T-helper 2 cell (primary cell): ENCODE measurements at places on chromosomes 2 and 18.

DNA sequence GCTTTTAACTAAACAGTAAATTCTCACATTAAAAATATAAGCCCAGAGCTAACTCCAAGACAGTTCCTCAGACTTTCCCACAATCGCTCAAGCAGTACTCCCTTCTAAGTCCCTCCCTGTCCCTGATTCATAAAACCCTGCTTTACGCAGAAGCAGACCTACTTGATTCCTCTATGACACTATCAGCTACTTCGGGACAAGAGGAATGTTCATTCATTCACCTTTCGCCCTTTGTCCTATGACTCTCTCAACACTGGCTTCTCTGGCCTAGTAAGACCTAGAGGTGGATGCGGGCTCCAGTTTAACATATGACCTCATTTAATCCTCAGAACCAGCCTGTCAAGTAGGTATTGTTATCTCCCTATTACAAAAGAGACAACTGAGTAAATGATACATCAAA is 10.2 kb downstream of the LPIN2 start:
- DNase-seq: no peak

- no peak for DNase-seq
Observed at GRCh38 chr2:76444732-76445131, 734.0 kb upstream of the GCFC2 start.

GRCh38 chr18:48983793-48984437 is 33.1 kb upstream of the SMAD7 start:
- no peak for DNase-seq

DNA sequence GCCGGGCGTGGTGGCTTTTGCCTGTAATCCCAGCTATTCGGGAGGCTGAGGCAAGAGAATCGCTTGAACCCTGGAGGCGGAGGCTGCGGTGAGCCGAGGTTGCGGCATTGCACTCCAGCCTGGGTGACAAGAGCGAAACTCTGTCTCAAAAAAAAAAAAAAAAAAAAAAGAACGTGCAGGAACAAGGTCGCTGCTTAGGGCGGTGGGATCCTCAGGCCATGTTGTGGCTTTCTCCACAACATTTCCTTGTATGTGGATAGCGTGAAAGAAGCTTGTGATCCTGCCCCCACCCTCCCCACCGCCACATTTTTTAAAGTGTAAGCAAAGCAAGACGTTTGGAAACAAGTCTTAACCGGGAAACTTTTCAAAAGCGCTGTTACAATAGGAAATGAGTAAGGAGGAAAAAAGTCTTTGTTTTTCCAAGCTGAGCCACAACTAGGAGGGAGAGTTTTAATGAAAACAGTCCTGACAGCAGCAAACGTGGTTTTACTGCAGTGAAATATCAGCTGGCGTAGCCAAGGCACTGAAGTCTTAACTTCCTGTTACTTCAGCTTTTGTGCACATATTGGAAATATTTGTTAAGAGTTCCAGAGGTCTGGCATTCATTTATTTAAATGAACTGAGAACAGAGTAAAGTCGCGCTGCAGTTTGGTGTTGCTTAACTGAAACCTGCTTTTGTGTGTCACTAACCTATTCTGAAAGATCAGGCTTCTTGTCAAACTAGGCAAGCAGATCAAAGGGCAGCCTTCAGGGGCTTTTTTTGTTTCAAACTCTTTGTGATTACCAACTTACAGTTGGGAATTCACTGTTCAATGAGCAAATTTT is 3.8 kb downstream of the TGIF1 start:
- DNase-seq: peak; percentile 45

- no peak for DNase-seq
Observed at GRCh38 chr2:144198116-144198515, 321.8 kb downstream of the ZEB2 start.

- DNase-seq: no peak
Observed at GRCh38 chr18:26057344-26057773, 33.1 kb downstream of the SS18 start.

DNA sequence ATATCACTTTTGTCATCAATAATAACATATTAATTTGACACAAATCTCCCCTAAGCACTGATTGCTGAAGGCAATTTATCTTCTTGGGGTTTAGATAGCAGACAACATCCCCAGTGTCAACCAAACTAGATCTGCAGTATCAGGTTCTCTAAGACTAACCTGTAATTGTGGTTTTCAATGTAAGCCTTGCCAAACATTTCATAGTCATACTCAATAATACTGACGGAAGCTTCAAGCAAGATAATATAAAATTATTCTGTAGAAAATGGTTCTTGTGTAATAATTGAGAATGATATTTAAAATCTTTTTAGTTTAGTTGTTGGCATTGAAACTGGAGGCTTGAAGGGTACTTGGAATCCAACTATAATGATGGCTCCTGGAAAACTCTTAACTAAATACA is 186.3 kb downstream of the RIT2 start:
- no peak for DNase-seq

- peak; percentile 6 for DNase-seq
Observed at GRCh38 chr2:147910990-147911473, 66.2 kb downstream of the ACVR2A start.

- no peak for DNase-seq
Observed at GRCh38 chr18:74242438-74243096, 49.2 kb downstream of the CYB5A start.

DNA sequence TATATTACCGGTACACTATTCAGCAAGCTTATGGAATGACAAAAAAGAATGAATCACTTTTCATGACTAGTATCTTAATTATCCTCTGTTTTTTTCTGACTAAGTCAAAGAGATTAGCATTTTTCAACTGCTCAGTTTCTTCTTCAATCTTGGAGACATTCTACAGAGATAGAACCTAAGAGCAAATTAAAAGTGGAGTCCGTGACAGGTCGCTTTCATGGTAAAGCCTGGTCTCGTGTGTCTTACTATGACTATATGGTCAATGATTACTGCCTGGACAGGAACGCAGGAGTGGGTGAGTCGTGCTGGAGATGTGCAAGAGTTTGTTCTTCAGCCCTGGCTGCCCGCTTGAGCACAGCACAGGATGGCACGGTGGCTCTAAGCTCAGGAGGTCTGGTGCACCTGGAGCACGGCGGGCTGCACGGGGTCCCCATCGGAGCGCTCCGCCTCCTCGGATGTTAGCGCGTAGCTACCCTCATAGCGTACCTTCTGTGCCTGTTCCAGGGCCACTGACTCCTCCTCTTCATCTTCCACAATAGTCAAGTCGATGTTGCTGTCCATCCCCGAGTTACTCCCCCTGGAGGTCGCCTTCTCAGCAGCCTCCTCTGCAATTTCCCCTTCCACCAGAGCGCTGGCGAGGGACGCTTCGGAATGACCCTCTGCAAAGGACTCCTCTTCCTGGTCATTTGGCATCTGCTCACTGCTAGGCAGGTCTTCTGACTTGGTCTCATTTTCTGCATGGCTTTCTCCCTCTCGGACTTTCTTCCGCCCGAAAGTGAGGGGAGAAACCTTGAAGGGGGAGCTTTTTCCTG is 11.1 kb downstream of the CAVIN2 start:
- no peak for DNase-seq

- DNase-seq: no peak
Observed at GRCh38 chr18:61950371-61950770, 57.6 kb upstream of the RNF152 start.
